Heart right ventricle (tissue), 16 donors: ENCODE measurements at places on chromosomes 2 and 18. TPM values are rescaled to one million over a fixed set of nuclear protein-coding genes. Genes with fewer than 3 reads are reported as not detected.

GRCh38 chr2:154696810-154697417, 1.6 kb upstream of the KCNJ3 start:
- no peak for DNase-seq

GRCh38 chr2:231672617-231673347, 35.5 kb upstream of the PTMA start:
- DNase-seq: peak; percentile 73

GRCh38 chr2:119469661-119470297, 38.1 kb downstream of the TMEM37 start:
- DNase-seq: no peak

DNA sequence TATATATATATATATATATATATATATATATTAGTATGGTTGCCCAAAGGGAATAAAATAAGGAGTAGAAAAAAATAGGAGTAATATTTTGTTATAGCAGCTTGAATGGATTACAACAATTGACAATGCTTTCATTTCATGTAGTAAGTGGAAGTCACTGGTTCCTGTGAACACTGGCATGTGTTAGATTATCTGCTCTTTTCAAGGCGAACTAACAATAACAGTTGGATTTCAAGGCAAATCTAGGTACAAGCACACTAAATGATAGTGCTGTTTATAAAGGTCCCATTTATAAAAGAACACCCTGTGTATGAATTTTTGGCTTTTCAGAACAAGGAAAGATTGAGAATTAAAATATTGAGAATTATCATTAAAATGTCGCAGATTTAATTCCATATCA, 1535.7 kb downstream of the LRP1B start:
- no peak for DNase-seq

MC5R gene
- not detected for total RNA-seq
